ENCODE measurements at places on chromosomes 6 and 20.
A peak's percentile ranks its signal among the peaks of the same experiment; 100 is the strongest.

DNA sequence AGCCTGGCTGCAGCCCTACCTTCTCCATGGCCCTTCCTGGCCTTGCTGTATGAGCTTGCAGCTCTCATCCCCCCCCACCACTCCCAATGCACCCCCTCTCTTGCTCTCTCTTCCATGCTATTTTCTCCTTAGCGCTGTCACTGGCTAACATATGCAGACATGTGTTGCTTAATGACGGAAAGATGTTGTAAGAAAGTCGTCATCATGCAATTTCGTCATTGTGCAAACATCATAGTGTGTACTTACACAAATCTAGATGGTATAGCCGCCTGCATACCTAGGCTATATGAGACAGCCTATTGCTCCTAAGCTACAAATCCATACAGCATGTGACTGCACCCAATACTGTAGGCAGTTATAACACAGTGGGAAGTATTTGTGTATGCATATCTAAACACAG, 27.0 kb downstream of the ANGPT4 start:
- no peak for DNase-seq

GRCh38 chr6:19558201-19558600, 279.0 kb upstream of the ID4 start:
- DNase-seq = no peak

DNA sequence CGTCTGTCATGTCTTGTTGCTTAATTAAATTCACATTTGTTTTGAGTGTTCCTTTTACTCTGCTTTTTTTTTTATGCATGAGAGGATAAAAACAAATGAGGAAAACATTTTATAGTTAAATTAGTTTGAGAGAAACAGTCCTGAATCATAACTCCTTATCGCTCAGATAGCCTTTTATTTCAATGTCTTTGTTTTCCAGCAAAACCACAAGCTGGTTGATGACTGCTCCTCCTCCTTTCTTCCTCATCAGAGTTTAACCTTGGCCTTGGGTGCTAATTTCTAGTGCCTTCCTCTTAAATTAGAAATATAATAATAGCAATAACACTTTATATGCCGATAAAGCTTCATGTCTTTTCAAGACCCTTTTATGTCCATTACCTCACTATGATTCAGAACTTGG, 3.1 kb downstream of the NOX3 start:
- peak; percentile 43 for DNase-seq

- no peak for DNase-seq
Measured at GRCh38 chr20:19813846-19814640, 56.0 kb downstream of the RIN2 start.

GRCh38 chr6:168013250-168013915, 15.9 kb downstream of the KIF25 start:
- DNase-seq = no peak

DNA sequence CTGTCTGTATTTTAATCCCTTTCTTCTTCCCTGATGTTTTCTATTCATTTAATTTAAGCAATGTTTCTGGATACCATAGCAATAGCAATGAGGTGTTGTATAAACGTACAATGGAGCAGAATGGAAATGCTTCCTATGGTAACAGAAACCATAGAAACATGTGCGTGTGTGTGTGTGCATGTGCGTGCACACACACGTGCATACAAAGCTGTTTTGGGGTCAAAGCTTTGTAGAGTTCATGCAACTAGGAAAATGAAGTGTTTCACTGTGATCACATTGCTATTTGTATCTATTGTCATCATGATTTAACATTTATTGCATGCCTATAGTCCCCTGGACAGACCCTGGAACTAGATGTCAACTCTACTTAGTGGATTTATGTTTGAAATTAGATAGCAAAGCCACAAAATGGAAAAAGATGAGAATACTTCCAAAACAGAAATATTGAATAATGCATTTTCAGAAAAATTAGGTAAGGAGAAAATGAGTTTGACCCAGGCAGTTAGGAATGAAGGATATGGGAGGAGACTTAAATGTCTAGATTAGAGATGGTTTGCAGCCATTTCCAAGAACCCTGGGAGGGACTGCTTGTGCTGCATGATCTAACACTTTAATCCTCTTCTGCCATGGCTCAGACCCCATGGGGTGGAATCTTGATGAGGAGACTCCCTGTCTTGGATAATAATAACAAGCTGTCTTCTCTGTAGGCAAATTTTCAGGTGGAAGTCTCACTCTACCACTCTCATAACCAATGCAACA, 124.4 kb downstream of the TRMT11 start:
- DNase-seq = peak; percentile 64

All from OCI-M1 (cell line).